Skeletal muscle cell (primary cell): ENCODE measurements at places on chromosomes 6 and 20.

DNA sequence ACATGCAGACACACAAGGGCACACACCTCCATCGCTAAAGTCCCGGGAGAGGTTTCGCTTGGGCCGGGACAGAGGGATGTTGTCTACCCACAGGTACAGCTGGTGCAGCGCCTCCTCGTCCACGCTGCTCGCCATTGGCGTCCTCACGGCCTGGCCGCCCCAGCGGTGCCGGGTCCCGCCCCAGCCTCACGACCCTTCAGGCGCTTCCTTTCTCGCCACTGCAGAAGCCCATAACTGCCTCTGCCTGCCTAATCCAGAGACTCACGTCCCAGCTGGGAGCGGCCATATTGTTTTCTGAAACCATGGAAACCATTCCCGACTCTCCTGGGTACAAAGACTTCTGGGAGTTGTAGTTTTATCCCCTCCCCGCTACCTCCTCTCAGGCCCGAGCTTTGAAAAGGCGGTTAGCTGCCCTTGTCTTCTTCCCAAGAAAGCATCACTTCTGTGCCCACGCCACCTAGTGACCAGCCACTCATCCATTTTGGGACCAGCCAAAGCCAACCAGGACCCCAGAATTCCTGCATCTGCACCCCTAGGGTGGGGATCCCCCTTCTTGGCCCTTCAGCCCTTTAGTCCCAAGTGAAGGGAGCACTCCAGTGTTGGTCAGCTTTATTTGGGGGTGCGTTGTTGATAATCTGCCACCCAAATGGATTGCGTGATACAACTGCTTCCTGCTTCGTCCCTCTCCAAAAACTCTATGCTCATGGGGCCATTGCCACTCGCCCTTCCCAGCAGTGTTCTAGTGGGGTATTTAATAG, at the start of gene SPEF1:
Gene SPEF1, minus strand, starts transcription at position 296 of the 758 bp plus-strand sequence. Its CDS starts 161 bp downstream, at position 135.
- DNase-seq = peak; percentile 72

DNA sequence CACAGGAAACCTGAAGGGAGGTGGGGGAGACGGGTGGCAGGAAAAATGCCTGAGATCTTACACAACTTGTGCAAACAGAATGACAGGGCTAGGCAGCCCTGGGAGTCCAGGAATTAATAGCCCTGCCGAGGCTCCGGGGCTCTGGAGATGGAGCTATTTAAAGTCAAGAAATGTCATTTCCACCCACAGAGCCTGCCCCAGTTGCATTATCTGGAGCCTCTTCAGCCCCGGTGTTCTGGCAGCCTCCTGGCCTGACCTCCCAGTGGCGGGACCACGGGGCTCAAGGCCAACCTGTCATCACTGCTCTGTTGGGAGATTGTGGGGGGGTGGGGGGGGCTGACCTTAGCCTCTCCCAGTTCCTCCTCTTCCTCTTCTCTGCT, 28.5 kb upstream of the SCUBE3 start:
- DNase-seq = peak; percentile 43

- DNase-seq = no peak
These were observed 86.4 kb upstream of the CBLN4 start for GRCh38 chr20:56091628-56092234.

DNA sequence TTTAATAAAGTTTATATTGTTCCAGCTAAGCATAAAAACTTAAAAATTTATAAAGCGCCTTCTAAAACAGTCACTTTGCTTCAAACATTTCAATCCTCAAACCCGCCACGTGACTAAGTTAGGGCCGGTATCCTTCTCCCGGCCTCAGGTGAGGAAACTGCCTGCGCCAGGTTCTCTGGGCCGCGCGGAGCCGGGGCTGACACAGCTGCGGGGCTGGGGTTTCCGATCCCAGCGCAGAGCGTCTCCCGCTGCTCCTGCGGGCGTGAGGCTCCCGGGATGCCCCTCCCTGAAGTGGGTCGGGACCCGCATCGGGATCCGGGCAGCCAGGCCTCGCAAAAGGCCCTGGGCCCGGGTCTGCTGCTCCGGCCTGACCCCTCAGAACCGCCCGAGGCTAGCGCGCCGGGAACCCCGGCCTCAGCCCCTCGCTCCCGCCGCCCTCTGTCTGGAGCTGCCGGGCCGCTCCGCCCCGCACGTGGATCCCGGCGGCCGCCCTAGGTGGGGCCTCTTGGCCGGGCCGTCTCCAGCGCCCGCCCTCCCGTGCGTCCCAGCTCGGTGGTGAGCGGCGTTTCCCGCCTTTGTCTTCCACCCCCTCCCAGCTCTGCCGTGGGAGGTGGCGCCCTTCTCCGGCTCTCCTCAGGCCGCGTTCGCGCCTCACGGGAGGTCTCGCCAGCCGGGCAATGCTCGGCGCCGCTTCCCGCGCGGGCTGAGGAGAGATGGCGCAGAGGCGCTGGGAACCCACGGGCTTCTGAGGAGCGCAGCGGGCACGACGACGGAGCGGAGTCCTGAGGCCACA, 267.9 kb downstream of the DLL1 start:
- no peak for DNase-seq

- no peak for DNase-seq
These were observed 41.1 kb upstream of the E2F3 start for GRCh38 chr6:20360471-20361119.

DNA sequence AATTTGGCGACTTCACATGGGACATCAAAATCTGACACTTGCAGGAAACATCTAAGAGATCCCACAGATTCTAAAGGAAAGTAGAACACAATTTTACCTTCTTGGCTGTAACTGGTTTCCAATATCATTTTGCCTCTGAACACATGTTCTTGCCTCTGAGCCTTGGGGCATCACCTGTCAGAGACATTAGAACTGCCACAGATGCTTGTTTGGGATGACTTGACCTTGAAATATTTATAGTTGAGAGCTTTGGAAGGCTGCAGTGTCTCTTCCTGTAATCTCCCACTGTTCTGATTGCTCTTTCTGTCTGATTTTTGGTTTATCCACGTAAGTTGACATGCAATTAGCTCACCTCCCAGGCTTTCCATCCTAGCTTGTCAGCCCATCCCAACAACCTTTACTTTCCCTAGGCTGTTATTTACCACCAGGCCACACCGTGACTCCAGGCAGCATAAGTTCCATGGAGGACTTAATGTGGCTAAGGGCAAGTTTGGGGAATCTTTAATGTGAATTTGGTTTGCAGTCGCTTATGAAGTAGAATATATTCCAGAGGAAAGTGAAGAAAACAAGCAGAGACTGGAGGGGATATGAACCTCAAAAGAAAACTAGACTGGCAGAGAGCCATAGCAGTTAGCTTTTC, 256.5 kb upstream of the RIN2 start:
- no peak for DNase-seq

DNA sequence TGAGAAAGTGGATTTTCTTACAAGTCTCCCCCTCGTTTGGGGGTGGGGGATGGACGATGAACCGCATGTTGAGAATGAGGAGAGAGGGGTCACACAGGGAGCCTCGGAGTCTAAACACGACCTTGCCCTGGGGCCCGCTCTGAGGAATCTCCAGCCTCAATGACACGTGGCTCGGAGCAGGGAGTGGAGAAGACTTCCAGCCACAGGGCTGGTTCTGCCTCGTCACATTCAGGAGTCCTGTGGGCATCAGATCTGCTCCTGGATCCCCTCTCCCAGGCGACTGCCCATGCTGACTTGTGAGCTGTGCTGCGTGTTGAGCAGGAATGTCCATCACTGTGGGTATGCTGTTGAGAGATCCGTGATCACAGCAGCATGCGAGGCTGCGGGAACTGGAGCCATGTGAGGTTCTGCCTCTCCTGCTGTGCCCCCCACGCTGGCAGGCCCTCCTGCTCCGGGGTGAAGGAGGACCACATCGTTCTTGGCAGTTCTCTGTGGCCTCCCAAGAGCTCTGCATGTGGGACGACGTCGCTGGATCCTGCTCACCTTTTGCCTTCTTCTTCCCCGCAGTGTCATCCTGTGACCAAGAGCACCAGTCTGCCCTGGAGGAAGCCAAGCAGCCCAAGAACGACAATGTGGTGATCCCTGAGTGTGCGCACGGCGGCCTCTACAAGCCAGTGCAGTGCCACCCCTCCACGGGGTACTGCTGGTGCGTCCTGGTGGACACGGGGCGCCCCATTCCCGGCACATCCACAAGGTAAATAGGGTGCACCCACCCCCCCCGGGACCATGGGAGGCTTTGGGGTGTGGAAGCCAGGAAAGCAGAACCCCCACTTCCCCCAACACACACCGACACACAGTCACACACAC, 157.5 kb downstream of the SMOC2 start:
- DNase-seq = no peak

DNA sequence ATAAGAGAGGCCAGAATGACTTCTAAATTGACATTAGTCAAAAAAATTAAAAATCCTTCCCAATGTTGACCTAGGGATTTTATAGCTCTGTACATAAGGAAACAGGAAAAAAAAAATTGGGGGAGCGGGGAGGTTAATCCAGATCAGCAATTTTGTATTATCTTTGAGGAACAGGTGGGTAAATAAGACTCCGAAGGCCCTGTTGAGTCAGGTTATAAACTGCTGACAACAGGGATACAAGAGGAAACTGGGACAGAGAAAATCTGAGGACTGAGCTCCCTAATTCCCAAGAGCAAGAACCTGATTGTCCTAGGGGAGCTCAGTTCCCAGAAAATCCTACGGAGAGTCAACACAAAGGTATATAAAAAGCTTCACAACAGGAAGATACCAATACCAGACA, 26.8 kb upstream of the CRIP3 start:
- no peak for DNase-seq

DNA sequence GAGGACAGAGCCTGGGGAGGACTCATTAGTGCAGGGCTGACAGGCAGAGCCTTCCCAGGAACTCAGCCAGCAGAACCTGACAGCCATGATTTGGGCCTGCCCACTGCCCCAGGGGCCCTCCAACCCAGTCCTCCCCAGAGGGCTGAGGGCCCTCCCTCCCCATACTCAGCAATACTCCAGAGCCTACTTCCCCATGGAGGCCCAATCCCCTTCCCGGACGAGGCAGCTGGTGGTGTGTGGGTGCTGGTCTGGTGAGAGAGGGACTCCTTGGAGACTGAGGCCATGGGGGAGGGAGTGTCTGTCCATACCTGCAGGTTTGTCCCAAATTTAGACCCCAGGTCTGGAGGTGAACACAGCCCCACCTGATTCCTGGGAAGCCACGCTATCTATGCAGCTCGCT, 120.9 kb upstream of the MLN start:
- DNase-seq = no peak

DNA sequence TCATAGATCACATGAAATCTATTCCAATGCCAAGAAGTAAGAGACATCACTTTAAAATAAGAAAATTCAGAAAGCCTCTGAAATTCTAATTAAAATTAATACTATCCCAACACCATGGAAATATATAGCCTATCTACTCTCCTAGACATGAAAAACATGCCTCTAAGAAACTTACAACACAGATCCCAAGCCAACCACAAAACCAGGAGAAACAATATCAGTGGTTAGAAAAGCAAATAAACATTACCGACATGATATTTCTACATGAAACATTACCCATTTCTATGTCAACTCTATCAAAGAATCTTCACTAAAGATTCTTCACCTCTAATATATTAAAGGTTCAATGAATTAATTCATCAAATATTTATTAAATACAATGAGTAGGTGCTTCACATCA, 4.8 kb downstream of the EPB41L2 start:
- no peak for DNase-seq

DNA sequence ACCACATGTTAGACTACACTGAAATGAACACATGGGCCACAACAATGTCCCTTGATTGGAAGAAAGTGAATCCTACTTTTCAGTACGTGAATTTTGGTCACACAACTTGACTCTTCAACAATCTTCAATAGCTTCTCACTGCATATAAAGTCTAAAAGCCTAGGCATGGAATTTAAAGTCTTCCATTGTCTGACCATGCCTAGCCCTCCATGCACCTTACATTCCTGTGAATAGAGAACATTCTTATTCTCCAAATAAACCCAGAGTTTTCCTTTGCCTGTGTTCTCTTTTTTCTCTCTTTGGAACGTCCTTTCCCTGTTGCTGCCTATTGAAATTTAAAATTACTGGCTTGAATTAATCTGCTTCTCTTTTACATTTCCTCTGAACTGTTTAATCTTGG, 207.5 kb downstream of the ASCC3 start:
- DNase-seq = no peak

GRCh38 chr6:3229566-3230178, 2.2 kb upstream of the TUBB2B start:
- DNase-seq = no peak

DNA sequence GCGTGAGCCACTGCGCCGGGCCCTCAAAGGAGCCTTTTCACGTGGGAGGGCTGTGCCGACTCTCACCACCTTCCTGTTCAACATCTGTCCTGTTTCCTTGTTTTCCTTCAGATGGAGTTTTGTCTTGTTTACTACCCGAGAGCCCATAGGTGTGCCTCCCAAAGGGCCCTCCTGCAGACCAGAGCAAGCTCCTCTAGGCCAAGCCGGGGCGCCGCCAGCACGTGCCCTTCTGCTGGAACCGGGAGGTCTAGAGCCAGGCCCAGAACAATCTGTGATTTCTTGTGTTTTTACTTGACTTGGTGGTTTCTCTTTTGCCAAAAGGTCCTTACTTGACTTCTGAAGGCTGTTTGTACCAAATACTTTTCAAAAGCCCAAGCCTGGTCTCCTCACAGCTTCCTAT, 8.0 kb upstream of the DNAJC5 start:
- DNase-seq = no peak

GRCh38 chr6:143594647-143595046, 83.1 kb upstream of the PHACTR2 start:
- DNase-seq = no peak

GRCh38 chr6:6796818-6797217, 208.3 kb downstream of the LY86 start:
- DNase-seq = no peak

GRCh38 chr6:90537723-90538258, 49.1 kb downstream of the MAP3K7 start:
- no peak for DNase-seq

DNA sequence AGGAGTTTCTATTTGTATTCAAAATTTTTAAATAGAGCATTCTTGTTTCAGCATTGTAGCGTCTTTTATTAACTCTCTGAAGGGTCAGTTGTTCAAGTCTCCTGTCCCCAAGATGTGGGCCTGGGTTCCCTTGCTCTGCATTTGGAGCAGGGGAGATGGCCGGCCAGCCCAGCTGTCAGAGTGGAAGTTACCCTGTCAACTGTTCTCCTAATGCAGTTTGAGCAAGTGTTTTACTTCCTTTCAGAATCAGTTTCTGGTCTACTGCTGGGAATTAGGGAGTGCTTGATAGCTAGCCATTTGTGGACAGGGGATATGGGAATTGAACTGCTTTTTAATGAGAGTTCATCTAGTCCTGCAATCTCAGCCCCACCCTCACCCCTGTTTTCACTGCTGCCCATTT, 116.6 kb downstream of the QKI start:
- DNase-seq = no peak

DNA sequence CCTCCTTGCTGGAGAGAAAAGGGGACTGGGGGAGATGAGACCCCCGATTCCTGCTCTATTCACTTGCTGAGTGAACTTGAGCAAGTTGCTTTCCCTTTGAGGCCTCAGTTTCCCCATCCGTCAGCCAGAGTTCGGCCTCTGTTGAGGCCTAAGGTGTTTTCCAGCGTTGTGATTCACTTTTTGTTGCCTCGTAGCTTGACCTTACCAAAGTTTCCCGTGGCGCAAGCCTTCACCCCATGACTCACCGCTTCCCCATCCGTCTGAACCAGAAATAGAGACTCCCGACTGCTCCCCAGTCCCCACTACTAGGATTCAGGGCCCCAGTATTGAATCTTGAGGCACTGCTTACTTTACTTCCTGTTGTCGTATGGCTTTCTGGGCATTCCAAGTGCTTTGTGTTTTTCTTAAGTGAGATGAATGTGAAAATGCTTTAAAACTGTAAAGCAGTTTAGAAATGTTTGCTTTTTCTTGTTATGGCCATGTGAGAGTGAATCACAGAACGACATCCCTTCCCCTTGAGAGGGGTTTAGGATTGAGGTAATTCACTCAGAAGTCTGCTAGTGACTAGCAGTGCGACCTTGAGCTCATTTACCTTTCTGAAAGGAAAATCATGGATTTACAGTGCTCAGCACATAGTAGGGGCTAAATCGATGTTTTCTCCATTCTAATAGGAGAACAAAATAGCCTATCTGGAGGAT, 1.2 kb downstream of the CHMP4B start:
- peak; percentile 52 for DNase-seq
